Colonic mucosa (tissue), 4 donors: ENCODE measurements at places on chromosomes 3 and 15. TPM values are rescaled to one million over a fixed set of nuclear protein-coding genes. Genes with fewer than 3 reads are reported as not detected.

- peak overlapping the region; percentile 67 for H3K4me3 ChIP-seq
- H3K27ac ChIP-seq = peak overlapping the region; percentile 87
- no peaks in the 10 kb centered on the region for H3K27me3 ChIP-seq
- H3K4me1 ChIP-seq = no peaks in the 10 kb centered on the region
These were observed 455 bp upstream of the ABHD17C start for GRCh38 chr15:80694611-80695098.

- no peaks in the 10 kb centered on the region for H3K4me1 ChIP-seq
- H3K36me3 ChIP-seq = no peaks in the 10 kb centered on the region
- peaks cover 38% of the 10 kb centered on the region for H3K27me3 ChIP-seq
- no peak overlapping the region for H3K27ac ChIP-seq
- no peak for DNase-seq
These were observed 1.6 kb upstream of the PROK2 start for GRCh38 chr3:71786551-71786950.

GRCh38 chr3:20394243-20394642 lies 208.2 kb upstream of the SGO1 start:
- H3K4me1 ChIP-seq = no peaks in the 10 kb centered on the region
- H3K4me3 ChIP-seq = no peak overlapping the region
- no peak for DNase-seq

GRCh38 chr3:18208856-18209255 lies 216.3 kb downstream of the SATB1 start:
- H3K27me3 ChIP-seq = no peaks in the 10 kb centered on the region
- H3K27ac ChIP-seq = no peak overlapping the region
- H3K36me3 ChIP-seq = no peaks in the 10 kb centered on the region
- DNase-seq = no peak
- H3K4me1 ChIP-seq = no peaks in the 10 kb centered on the region

GRCh38 chr3:185852635-185853034 lies 27.8 kb upstream of the IGF2BP2 start:
- H3K27ac ChIP-seq = no peak overlapping the region
- H3K4me1 ChIP-seq = no peaks in the 10 kb centered on the region
- no peak for DNase-seq
- no peak overlapping the region for H3K4me3 ChIP-seq
- no peaks in the 10 kb centered on the region for H3K27me3 ChIP-seq

GRCh38 chr15:39156646-39157250 lies 424.1 kb upstream of the THBS1 start:
- H3K27ac ChIP-seq = no peak overlapping the region
- no peaks in the 10 kb centered on the region for H3K36me3 ChIP-seq
- H3K4me1 ChIP-seq = no peaks in the 10 kb centered on the region

The MINAR1 gene
- 0.25 TPM for total RNA-seq
